ENCODE measurements at places on chromosomes 5 and 9.

DNA sequence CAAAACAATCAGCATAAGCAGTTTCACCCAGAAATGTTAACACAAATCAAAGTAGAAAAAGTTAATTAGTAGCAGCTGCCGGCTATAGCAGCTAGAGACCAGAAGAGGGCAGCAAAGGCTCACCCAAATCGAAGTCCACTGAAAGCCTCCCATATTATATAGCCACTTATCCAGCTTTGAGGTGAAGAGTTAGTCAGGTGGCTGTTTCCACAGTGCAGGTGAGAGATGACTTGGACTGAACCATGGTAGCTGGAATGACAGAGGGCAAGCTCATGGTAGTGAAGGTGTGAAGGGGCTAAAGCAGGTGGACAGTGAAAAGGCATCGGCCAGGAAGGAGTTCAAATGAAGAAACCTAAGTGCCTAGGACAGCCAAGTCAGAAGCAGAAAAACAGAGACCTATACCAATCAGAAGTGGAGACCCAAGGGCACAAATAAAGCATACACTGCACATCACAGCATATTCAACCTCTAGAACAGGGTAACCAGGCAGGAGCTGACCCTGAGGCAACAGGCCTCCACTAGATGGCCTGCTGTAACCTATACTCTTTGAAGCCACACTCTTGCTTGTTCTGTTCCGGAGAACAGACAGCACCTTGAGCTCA lies 7.2 kb upstream of the RNF38 start:
- peak; percentile 20 for DNase-seq

DNA sequence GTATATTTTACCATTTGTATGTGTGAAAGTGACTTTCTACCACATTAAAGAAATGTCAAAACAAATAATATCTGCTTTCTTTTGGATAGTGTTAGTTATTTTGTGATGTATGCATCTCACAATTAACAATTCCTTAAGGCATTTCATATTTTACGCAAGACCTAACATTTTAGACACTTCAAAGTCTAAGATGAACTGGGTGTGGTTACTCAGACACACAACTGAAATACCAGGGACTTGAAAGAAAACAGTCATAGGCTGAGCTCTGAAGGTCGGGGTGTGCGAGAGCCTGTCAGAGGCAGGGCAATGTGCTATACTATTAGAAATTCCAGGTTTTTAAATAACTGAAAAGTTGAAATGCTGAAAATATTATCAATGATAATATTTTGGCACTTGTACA lies 44.5 kb upstream of the ZNF622 start:
- DNase-seq = no peak

DNA sequence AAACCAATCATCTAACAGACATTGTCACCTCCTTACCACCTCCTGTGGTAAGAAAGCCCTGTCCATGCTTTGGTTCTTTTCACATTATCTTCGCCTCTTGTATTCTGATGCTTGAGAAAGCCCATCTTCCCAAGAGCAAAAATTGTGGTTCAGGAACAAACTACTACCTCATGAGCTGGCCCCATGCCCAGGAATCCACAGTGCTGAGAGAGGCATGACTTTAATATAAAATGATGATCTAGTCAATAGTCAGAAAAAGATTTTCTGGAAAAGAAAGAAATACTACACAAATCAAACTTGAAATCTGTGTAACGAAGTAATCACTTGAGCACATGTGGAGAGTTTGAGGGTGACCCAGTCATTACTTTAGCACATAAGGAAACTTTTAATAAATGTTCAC lies 94.7 kb downstream of the FGF10 start:
- DNase-seq = no peak

GRCh38 chr5:158886086-158886485 lies 213.6 kb downstream of the EBF1 start:
- DNase-seq = no peak

GRCh38 chr5:117380316-117380715 lies 805.7 kb upstream of the SEMA6A start:
- no peak for DNase-seq

- no peak for DNase-seq
Observed at GRCh38 chr9:34496149-34496712, 26.6 kb downstream of the ENHO start.

DNA sequence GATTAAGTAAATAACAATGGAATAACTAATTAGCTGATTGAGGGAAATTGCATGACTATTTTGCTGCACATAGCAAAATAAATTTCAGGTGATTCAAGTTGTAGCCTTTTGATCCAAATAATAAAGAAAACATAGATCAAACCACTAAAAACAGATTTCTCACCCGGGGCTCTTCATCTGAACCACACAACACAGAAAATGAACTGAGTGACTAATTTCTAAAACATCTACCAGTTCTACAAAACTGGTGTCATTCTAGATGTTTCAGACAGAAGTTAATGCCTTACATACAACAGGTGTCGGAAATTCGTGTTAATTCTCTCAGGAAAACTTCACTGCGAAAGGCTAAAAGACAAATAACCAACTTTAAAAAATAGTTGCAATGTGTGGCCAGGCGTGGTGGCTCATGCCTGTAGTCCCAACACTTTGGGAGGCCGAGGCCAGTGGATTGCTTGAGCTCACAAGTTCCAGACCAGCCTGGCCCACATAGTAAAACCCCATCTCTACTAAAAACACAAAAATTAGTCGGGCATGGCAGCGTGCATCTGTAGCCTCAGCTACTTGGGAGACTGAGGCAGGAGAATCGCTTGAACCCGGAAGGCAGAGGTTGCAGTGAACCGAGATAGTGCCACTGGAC lies 6.9 kb downstream of the PROP1 start:
- no peak for DNase-seq

- DNase-seq = no peak
Observed at GRCh38 chr5:126097876-126098275, 325.3 kb upstream of the GRAMD2B start.

DNA sequence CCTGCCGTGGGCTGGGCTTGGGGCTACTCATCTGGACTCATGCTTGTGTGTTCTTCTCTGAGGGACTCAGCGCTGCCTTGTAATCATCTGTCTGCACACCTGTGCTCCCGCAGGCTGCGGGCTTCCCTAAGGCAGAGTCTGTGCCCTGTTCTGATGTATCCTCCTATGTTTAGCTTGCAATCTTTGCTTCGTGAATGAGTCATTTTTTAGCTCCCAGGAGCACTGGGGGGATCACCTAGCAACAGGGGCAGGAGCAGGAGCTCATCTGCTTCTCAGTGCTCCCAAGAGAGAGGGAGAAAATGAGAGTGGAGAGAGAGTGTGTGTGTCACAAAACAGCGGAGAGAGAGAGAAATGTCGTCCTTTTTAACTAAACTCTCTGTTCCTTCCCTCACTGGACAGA lies 202.4 kb upstream of the ZNF618 start:
- no peak for DNase-seq

GRCh38 chr5:7537573-7537972 lies 141.6 kb downstream of the ADCY2 start:
- no peak for DNase-seq

GRCh38 chr9:126822873-126823272 lies 18.0 kb downstream of the ZBTB43 start:
- no peak for DNase-seq

GRCh38 chr5:167886196-167886595 lies 405.2 kb upstream of the WWC1 start:
- DNase-seq = no peak

GRCh38 chr9:92381775-92382174 lies 22.6 kb downstream of the OGN start:
- DNase-seq = no peak

- no peak for DNase-seq
Observed at GRCh38 chr5:1875281-1875842, 7.4 kb downstream of the IRX4 start.

DNA sequence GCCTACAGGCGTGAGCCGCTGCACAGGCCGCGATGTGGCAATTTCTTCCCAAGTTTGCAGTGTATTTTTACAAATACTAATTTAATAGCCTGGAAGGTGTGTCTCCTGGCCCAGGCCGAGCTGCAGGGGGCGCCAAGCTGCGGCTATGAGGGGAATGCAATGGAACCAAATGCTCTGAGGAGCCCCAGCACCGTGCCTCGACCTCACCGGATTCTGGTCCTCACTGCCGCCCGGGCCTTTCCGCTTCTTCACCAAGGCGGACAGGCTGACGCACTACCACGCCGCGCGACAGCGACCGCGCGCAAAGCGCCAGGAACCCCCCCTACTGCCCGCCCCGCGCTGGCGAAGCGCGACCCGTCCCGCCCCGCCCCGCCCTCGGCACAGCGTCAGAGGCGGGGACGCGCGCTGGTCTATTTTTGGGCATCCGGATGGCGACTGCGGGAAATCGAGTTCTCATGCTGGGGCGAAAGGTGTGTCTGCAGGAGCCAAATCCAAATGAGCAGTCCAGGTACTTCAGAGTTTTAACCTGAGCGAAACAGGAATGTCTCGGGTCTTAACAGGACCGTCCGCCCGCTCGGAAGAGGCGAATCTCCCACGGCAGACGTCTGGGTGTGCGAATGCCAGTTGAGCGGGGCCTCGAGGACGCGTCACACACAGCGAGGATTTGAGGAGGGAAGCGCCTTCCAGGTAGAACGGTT lies 31.7 kb upstream of the PRXL2C start:
- peak; percentile 6 for DNase-seq

DNA sequence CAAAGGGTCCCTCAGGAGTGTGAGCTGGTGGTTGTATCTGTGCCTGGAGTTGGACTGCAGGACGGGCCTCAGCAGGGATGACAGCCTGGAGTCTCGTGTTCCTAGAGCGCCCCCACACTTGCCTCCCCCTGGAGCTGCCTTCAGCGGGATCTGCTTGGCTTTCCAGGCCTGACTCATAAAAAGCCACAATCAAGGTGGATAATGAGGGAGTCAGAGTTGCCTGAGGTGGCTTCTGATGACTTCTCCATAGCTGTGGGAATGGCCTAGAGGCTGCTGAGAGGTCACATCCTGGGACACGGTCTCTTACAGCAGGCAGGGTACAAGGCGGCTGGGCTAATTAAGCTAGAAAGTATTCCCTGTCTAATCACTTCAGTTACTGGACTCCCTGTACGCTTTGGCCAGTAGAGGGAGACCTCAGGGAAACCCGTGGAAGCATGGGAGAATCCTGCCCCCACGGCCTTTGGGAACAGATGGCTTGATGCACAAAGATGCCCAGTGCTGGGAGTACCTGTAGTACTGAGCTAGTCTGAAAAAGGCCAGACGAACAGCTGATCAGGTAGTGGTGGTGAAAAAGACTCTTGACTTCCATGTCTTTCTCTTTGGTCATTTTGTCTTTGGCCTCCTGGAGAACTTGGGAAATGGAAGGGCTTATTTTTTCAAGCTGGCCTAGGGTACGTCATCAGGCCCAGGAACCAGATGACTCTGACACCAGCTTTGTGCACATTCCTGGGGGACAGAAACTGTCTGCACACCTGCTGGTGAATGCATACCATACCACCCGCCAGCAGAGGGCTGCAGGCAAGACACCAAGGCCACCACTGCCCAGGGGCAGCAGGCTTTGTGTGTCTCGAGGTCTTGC lies 16.1 kb upstream of the FRRS1L start:
- DNase-seq = no peak

- no peak for DNase-seq
Observed at GRCh38 chr5:81782811-81783210, 31.9 kb upstream of the SSBP2 start.

- no peak for DNase-seq
Observed at GRCh38 chr5:112628214-112628980, 109.3 kb upstream of the APC start.

GRCh38 chr9:83012168-83012921 lies 50.6 kb downstream of the RASEF start:
- DNase-seq = no peak

DNA sequence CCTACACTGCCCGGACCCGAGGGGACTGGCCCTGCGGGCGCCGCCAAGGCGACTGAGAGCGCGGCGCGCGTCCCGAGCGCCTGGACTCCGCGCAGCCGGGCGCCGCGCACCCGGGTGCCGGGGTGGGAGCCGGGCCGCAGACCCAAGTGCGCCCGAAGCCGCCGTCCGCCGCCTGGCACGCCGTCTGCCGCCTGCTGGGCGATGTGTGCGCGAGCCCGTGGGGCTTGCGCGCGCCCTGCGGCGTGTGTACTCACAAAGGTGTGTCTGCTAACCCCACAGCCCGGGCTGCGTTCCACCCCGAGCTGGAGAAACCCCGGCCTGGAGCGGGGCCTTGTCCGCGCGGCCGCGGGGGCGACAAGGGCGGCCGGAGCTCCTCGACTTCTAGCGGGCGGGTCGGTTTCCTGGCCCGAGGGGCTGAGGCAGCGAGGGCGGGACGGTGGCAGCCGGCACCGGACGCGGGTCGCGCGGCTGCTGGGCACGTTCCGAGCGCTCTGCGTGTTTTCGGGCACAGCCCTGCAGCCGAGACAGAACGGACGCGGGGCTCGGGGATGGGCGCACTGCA lies 1.1 kb upstream of the ZSWIM6 start:
- DNase-seq = no peak

- DNase-seq = no peak
Observed at GRCh38 chr5:156120777-156121176, 206.2 kb upstream of the SGCD start.

GRCh38 chr9:3571500-3571899 lies 45.7 kb upstream of the RFX3 start:
- no peak for DNase-seq

DNA sequence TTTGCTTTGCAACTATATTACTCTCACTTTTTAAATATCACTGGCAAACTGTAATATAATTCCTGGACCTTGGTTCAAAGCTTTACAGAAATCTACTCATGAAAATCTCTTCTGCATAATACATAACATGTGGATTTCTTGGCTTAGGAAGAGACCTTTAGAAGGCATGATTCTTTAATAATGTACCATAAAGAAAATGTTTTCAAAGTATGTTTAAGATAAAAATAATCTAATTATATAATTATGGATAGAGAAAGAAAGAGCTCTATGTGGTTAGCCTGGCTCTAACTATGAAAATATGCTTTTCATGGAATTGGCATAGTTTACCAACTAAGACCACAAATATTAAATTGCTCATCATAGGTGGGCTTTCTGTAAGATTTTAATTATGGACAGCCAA lies 817.8 kb downstream of the TLE1 start:
- DNase-seq = no peak

DNA sequence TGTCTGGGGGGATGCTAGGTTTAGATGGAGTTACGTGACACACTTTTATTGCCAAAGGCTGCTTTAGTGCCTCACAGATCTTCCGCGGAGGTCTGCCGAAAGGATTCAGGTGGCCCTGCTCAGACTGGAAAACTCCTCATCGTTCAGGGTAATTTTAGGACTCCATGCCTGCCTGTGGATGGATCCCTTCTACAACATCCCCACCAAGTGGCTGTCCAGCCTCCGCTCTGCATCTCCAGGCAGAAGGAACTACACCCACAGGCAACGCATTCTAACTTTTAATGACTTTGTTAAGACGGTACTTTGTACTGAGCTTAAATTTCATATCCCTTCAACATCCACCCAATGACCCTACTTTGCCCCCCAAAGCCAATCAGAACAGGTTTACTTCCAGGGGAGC lies 29.4 kb downstream of the ATPSCKMT start:
- DNase-seq = no peak

- no peak for DNase-seq
Observed at GRCh38 chr5:1804001-1804690, 2.9 kb downstream of the NDUFS6 start.

GRCh38 chr5:1526190-1526631 lies 2.5 kb upstream of the LPCAT1 start:
- DNase-seq = no peak

GRCh38 chr5:6194906-6195612 lies 183.3 kb downstream of the MED10 start:
- DNase-seq = no peak

- no peak for DNase-seq
Observed at GRCh38 chr5:43036856-43037635, 3.1 kb downstream of the ANXA2R start.

GRCh38 chr9:87212605-87213021 lies 265.3 kb upstream of the GAS1 start:
- no peak for DNase-seq

Measured in C1 segment of cervical spinal cord (tissue), 14 donors.